ENCODE measurements at places on chromosomes 2 and 18.
A peak's percentile ranks its signal among the peaks of the same experiment; 100 is the strongest.

- DNase-seq: peak; percentile 35
Measured at GRCh38 chr2:238114851-238115660, 14.9 kb downstream of the ESPNL start.

DNA sequence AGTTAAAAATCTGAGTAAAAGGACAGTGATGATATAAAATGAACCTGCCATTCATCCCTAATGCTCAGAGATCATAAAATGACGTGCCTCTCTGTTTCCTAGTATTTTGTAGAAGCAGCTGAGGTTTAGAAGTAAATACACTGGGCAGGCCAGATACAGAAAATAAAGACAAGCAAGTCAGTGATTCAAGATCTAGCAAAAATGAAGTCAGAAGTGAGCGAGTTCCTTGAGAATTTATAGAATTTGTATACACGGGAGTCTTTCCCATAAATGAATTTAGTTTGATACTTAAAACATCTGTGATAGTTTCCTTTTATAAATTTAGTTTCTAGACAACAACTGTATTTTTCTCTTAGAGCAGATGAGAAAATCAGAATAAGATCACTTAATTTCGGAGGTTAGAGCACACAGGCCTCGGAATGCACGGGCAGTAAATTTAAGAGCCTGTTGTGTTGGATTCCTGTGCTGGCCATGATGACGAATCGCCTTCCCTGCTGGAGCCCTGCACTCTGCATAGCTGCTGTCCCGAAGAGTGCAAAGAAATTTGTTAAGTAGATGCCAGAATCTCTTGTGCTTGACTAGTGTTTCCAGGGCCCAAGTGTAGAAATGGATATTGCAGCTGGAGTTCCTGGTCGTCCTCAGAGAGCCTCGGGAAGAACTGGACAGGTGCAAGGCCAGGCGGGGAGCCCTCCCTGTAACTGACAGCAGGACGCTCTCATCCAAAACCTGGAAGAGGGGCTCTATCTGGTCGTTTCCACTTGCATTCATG lies 83.7 kb upstream of the RBM44 start:
- no peak for DNase-seq

GRCh38 chr2:45178359-45178758 lies 169.1 kb upstream of the SIX2 start:
- no peak for DNase-seq

DNA sequence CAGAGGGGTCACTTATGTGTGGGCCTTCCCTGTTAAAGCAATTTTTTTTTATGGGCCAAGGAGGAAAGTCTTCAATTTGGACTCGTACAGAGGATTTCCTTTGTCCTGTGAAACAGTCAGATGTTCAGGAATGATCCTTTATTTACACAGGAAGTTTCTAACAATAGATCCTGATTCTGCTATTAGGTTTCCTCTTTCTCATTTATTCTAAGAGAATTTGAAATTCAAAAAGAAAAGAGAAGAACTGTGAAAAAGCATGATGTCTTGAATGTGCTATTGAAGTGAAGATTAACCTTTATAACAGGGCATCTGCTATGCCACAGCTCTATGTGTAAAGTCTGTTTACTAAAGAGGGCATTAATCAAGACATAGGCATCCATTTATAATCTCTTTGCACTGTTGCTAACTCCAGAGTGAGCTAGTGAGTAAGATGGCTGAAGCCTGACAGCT lies 105.3 kb upstream of the FAM98A start:
- DNase-seq: no peak

- DNase-seq: no peak
Measured at GRCh38 chr18:59715445-59715844, 18.2 kb upstream of the CCBE1 start.

GRCh38 chr2:216754336-216754735 lies 59.0 kb upstream of the IGFBP5 start:
- DNase-seq: no peak

GRCh38 chr2:217942731-217943335 lies 60.0 kb downstream of the TNS1 start:
- no peak for DNase-seq

DNA sequence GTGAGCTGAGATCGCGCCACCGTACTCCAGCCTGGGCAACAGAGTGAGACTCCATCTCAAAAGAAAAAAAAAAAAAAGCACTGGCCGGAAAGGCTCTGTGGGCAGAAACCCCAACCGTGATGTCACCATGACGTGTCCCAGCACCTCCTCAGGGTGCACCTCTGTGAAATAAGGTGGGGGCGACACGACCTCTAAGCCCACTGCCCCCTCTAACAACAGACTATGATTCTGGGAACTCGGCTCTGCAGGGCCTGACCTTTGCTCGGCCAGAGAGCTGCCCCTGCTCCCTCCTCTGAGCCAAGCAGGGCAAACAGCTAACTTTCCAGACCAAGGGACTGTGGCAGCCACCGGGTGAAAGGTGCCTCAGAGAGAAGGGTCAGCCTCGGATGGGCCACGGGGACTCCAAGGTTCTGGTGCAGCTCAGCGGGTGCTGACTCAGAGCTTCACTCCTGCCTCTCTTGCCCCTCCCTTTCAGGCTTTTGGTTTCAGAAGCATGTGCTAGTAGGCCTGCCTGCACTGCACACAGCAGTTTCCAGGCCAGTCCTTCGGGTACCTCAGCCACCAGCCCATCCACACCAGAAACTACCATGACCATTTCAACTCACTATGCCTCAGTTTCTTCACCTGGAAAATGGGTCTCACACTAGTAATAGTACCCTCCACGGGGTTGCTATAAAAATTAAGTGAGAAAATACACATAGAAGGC lies 8.0 kb downstream of the TMBIM1 start:
- DNase-seq: peak; percentile 68

GRCh38 chr2:234329202-234329960 lies 167.5 kb downstream of the ARL4C start:
- DNase-seq: no peak

GRCh38 chr2:71711133-71711855 lies 257.9 kb downstream of the DYSF start:
- DNase-seq: no peak

GRCh38 chr18:55248495-55248894 lies 289.2 kb upstream of the CCDC68 start:
- no peak for DNase-seq

DNA sequence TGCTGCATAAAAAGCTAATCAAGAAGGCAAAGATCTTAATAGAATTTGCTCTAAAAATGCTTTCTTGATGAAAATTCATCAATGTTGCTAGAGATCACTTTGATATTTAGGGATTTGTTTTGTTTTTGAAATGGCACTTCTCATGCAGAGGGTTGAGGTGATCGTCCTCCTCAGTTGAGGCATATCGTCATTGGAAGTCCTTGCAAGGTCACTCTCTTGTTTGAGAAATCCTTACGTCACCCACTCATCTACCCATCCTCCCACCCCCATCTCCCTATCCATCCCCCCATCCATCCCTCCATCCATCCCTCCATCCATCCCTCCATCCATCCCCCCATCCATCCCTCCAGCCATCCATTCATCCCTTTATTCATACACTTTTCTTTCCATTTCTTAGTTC lies 133.7 kb downstream of the THNSL2 start:
- no peak for DNase-seq

- no peak for DNase-seq
Measured at GRCh38 chr2:109248590-109248989, 119.6 kb downstream of the SH3RF3 start.

DNA sequence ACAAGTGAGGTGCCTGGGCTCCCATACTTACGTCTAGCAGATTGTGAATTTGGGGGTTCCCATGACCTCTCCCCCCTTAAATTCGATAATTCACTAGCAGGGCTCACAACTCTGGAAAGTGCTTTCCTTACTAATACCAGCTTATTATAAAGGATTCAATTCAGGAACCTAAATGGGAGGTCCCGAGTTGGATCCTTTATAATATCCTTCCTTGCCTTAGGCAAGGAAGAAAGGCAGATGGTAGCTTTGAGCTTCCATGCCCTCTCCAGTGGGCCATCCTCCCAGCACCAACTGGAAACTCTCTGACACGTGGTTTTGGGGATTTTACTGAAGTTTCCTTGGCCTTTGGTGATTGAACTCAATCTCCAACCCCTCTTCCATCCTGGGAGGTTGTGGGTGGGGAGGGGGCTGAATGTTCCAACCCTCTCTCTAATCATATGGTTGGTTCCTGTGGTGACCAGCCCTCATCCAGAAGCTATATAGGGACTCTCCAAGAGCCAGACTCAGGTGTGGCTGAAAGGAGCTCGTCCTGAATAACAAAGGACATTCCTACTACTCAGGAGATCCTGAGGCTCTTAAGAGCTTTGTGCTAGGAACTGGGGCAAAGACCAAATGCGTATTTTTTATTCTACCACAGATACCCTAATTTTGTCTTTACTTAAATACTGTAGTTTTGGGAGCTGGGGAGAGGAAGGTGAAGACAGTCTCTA lies 62.2 kb downstream of the HAUS1 start:
- DNase-seq: no peak

DNA sequence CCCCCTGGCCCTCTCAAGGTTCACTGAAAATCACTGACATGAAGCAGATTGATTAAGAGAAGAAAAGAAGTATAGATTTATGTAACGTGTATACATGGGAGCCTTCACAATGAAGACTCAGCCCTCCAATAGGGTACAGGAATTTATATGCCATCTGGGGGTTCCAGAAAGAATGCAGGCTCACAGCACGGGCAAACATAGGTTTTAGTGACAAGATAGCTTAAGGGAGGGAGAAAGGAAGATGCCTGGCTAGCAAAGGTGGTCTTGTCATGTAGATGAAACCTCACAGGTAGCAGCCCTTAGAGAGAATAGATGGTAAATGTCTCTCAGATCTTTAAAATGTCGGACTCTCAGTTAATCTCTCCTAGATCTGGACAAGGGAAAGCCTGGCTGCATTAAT lies 173.9 kb downstream of the RNF152 start:
- no peak for DNase-seq

GRCh38 chr18:55266981-55267380 lies 307.7 kb upstream of the CCDC68 start:
- no peak for DNase-seq

- DNase-seq: peak; percentile 90
Measured at GRCh38 chr2:96869281-96869821, 529 bp downstream of the SEMA4C start.

- no peak for DNase-seq
Measured at GRCh38 chr2:175824243-175824642, 177.8 kb downstream of the LNPK start.

GRCh38 chr2:36348721-36349120 lies 6.9 kb upstream of the CRIM1 start:
- DNase-seq: no peak

DNA sequence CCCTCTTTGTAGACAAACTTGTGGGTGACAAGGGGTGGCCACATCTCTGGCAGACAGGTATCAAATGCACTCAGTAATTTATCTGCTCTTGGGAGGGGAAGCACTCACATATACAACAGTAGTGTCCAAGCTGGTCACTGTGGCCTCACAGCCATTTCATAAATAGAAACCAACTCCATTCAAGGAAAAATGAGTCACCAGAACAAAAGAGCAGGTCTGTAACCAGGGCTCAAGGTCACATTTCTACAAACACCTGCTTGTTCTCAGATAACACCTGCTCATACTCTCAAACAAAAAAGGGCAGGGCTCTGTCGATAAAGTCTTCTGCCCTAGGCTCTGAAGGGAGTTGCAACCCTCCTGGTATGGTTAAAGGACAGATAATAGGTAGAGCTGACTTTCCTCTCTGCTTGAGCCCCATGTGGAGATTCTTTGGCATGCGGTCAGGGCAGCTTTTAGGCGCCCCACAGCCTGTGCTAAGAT lies 459.0 kb downstream of the BCL11A start:
- no peak for DNase-seq

- no peak for DNase-seq
Measured at GRCh38 chr18:23291456-23292205, 156.3 kb downstream of the CABLES1 start.

DNA sequence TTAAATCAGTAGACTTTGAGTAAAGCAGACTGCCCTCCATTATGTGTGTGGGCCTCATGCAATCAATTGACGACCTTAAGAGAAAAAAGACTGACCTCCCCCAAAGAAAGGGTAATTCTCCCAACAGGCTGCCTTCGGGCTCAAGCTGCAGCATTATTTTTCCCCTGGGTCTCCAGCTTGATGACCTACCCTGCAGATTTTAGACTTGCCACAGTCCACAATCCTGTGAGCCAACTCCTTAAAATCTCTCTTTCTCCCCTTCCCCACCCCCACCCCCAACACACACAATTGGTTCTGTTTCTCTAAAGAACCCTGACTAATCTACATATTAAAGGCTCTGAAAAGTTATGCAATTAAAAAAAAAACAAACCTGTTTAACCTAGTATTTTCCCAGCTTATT lies 89.4 kb downstream of the RNF152 start:
- no peak for DNase-seq

- no peak for DNase-seq
Measured at GRCh38 chr2:189824694-189825396, 40.6 kb downstream of the PMS1 start.

- DNase-seq: no peak
Measured at GRCh38 chr2:120993661-120994060, 258.0 kb downstream of the GLI2 start.

- no peak for DNase-seq
Measured at GRCh38 chr2:148483665-148484064, 160.9 kb upstream of the EPC2 start.

- DNase-seq: no peak
Measured at GRCh38 chr2:204890680-204891079, 345.4 kb downstream of the PARD3B start.

DNA sequence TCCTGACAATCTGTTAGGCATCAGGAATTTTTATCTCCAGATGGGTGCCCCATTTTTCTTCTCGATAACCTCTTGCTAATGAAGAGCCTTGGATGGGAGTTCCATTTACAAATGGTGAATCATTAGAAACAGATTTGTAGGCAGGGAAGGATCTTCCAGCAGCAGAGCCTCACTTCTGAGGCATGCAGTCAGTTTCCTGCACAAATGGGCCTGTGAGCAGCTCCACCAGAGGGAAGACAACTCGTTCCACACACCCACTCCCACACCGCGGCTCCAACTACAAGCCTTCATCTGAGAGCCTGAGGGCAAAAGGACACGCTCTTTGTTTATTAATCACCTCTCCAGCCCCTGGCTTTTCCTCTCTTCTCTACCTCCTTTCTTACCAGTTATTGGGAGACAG lies 108.5 kb downstream of the CTAGE1 start:
- no peak for DNase-seq

GRCh38 chr2:54237428-54237827 lies 18.6 kb downstream of the TSPYL6 start:
- no peak for DNase-seq

DNA sequence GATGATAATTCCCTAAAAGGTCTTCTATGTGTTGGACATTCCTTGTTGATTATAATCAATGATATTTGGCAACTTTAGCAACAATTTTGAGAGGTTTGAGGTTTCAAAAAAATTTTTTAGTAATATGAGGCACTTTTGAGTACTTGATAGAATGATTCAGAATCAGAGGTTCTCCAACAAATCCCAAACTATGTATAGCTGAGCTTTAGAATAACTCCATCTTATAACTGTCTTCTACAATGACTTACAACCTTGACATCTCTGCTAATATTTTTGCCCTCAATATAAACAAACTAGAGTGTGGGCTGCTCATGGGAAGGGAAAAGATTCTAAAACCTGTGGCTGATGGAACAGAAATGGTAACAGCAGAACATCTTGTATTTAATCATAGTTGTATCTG lies 21.5 kb upstream of the SERPINB7 start:
- no peak for DNase-seq

- DNase-seq: no peak
Measured at GRCh38 chr2:233953087-233953801, 36.1 kb downstream of the TRPM8 start.
